Colonic mucosa (tissue), 4 donors: ENCODE measurements at places on chromosomes 4 and X.
A peak's percentile ranks its signal among the peaks of the same experiment; 100 is the strongest.

- peak; percentile 82 for DNase-seq
Measured at GRCh38 chr4:15002659-15003400, 549 bp downstream of the CPEB2 start.

- no peak for DNase-seq
Measured at GRCh38 chr4:47942081-47942819, 27.9 kb upstream of the NFXL1 start.

- DNase-seq, result no peak
Measured at GRCh38 chrX:110060846-110061537, 58.1 kb downstream of the TMEM164 start.

DNA sequence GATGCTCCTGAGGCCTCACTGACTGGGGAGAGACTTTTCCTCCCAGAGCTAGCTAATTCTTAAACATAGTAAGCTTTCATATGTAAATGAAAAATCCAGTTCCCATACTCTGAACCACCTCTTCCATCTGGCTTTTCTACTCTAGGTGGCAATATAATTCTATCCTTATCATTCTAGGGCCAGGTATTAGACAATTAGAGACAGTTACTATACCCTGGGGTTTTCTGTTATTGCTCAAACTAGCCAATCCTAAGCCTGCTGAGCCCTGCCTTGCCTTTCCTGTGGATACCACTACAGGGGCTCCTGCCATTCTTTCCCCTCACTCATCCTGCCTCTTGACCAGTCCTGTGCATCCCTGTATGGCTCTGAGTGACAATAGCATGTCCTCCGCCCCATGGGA, 552.0 kb downstream of the STIM2 start:
- DNase-seq, result no peak

GRCh38 chr4:4888695-4889094, 29.2 kb downstream of the MSX1 start:
- DNase-seq, result no peak

DNA sequence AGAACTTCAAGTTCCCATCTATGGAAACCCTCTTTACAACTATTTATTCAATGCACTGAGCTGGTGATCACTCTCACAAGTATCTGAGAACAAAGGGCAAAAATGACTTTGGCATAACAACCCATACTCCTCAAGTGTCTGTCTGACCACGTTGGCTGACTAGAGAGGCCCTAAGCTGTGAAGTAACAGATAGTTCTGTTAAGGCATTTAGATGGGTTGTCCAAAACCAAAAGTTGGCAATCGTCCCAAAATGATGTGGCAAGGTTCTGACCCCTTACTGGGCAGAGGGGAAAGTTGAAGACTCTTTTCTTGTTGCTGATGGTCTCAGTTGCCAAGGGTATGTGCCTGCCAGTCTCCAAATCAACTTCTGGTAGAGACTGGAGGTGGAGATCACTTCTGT, 524.8 kb downstream of the PPARGC1A start:
- DNase-seq, result no peak

GRCh38 chr4:189823591-189823990, 117.1 kb upstream of the FRG1 start:
- DNase-seq, result no peak

GRCh38 chr4:185227131-185227551, 17.7 kb downstream of the SNX25 start:
- no peak for DNase-seq

DNA sequence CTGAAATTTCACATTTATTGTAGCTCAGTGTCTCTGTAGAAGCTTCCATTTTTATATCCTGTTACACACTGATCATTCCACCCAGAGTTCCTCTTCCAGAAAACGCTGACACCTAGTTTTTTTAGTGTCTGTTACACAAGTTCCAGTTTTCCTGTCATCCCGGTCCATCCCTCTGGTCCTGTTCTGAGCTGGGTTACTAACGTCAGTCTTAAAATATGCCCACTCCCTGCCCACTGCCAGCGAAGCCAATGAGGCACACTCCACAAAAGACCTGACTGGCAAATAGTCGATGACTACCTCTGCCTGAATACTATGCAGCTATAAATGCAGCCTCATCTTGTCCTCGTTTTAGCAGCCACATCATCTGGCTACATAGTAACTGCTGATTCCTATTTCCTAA, 30.9 kb upstream of the DDX3X start:
- no peak for DNase-seq

GRCh38 chr4:8039290-8039689, 99.6 kb upstream of the AFAP1 start:
- DNase-seq, result no peak

GRCh38 chrX:103488332-103488731, 31.0 kb downstream of the RAB40A start:
- no peak for DNase-seq

DNA sequence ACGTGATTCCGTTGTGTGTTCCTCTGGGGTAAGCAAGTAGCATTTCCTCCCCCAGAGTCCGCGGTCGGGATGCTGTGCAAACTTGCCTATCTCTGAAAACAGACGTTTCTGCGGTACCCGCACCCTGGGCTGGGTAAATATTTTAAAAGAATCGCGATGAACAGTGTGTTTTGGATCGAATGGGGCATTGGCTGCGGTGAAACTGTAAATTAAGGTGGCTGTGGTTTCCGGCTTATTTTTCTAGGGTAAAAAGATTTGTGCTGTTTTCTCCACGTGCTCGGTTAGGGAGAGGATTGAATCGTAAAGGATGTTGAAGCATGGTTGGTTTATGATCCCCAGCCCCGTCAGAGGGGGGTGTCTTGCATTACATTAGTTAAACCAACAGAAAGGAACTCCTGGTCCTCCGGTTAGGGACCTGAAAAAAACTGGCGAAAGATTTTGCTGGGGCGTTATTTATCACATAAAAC, 1.2 kb downstream of the HHIP start:
- DNase-seq, result no peak

DNA sequence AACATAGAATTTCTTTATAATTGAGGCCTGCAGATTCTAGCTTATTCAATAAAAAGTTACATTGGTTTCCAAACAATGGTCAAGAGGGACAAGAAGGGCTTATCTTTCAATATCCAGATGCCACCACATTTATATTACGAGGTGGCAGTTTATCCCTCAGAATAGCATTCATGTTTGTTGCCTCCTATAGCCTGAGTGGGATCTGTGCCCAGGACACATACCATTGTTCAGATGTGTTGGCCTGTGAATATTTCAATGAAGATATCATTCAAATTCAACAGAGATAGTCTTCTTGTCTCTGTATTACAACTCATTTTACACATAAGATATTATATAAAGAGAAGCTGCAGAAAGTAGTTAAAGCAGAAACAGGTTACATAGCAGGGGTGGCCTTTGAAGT, 20.5 kb downstream of the GLRB start:
- DNase-seq, result no peak

DNA sequence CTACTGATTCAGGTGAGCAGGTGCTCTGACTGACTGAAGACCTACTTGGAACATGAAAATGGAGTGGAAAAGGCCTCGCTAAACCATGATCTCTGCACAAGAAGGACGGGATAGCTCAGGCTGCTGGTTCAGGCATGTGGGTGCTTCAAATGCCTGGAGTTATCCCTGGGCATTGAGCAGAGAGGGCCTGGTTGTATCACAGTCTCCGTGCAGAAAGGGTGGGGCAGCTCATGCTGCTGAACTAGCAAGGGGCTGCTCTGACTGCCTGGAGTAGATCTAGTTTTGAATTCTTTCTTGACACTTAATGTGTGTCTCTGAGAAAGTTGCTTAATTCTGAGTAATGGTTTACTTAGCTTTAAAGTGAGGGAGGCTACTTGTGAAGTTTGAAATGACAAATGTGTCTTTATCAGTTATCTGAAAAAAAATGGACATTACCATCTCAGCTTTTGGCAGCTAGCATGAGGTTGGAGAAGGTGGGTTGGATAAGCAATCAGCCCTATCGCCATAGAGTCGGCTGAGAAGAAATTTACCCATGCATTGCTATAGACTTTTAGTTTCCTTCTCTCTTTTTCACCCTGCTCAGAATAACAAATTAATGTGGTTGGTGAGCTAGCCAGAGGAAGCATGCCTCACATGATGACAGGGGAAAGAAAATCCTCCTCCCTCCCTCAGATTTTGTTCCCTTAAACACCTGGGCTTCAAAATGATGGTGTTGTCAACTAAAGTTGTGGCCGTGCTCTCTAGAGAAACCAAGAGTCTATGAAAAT, 832.4 kb downstream of the STIM2 start:
- no peak for DNase-seq

DNA sequence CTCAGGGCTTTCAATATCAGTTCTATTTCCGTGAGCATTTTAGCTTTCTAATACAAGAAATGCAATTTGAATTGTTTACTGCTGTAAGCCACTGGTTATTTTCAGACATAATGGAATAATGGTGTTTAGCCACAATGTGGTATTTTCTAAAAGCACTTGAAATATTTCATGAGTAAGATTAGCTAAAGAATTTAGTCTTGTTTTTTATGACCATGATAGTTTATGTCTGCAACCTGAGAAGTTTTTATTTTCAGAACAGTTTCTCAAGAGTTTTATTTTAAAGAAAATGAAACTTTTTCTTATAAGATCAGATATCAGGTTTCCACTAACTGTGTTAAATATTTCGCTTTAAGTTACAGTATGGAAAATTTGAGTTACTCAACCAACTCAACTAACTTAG, 60.2 kb downstream of the SLIT2 start:
- no peak for DNase-seq

- no peak for DNase-seq
Measured at GRCh38 chr4:15809058-15809457, 30.9 kb downstream of the CD38 start.

DNA sequence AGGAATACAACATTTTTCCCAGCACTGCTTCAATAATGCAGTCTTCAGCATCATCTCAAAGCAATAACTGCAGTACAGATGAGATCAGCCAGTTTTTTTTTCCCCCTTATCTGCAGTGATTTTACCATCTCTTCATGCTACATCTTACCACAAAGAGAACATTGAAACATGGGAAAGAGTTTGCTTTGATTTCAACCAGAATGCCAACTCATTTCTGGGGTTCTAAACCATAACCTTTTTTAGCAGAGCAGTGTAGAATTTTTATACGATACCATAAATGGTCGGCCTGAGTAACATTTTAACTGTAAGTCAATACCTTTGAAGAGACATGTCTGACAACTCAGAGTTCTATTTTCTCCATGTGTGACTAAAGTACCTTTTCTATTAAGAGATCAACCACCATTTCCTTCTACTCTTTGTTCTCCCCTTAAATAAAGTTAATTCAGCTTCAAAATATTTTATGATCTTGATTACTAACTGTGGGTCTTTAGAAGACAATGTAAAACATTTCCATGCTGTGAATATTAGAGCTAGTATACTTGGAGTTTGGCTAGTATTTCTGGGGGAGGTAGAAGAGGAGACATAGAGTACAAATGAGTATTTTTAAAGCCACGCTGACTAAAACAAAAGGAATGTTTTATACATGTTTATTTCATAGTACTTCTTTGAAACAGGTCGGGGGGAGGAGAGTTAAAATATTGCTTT, 69.1 kb downstream of the TET2 start:
- no peak for DNase-seq

GRCh38 chr4:10032625-10033024, 11.3 kb upstream of the SLC2A9 start:
- DNase-seq, result no peak

DNA sequence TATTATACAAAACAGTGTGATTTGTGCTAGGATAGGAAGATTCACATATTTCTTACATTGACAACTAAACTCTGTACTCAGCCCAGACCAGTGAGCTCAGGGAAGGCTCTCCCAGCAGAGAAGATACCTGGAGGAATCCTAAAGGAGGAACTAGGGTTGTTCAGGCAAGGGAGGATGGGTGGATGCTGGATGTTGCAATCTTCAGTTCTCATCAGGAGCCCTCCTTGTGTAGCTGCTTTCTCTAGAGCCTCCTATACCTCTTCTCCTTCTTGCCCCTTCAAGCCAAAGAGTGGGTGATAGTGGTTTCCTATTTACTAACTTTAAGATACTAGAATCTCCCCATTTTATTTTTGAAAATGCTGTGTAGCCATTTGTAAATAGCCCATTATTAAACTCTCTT, 117.3 kb downstream of the NKX6-1 start:
- DNase-seq, result no peak

- no peak for DNase-seq
Measured at GRCh38 chrX:9336456-9336855, 128.4 kb upstream of the TBL1X start.
